ENCODE measurements at places on chromosomes 2 and 18.

DNA sequence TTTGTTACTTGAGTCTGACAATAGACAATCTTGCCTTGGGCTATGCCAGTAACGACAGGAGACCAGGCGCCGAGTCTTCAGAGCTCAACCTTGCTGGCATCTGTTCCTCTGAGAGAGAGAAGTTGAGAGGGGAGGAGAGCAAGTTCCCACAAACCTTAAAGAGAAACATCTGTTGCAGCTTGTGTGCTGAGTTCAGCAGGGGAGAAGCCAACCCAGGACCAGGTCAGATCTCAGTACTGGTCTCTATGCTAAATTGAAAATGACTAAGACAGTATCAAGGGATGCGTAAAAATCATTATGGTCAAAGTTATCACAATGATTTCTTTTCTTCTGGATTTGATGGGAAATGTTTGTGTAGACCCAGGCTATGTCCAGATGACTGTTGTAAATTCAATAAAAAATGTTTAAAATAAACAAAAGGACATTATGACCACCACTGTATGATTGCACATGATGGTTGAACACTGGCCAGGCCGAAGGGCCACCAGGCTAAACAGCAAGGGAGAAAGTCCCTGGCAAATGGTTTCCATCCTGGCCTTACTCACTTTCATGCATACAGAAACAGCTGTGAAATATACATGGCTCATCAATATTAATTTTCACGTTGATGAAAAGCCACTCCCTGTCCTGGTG is 100.3 kb upstream of the PMAIP1 start:
- DNase-seq, result no peak
- H3K27ac ChIP-seq, result no peak overlapping the region
- no peaks in the 10 kb centered on the region for H3K36me3 ChIP-seq
- no peaks in the 10 kb centered on the region for H3K27me3 ChIP-seq
- H3K4me1 ChIP-seq, result no peaks in the 10 kb centered on the region
- no peak overlapping the region for H3K4me3 ChIP-seq

- no peak overlapping the region for H3K4me3 ChIP-seq
- no peak for DNase-seq
- no peak overlapping the region for H3K27ac ChIP-seq
- H3K36me3 ChIP-seq, result no peaks in the 10 kb centered on the region
- no peaks in the 10 kb centered on the region for H3K4me1 ChIP-seq
Measured at GRCh38 chr2:65017335-65017734, 28.1 kb downstream of the SLC1A4 start.

DNA sequence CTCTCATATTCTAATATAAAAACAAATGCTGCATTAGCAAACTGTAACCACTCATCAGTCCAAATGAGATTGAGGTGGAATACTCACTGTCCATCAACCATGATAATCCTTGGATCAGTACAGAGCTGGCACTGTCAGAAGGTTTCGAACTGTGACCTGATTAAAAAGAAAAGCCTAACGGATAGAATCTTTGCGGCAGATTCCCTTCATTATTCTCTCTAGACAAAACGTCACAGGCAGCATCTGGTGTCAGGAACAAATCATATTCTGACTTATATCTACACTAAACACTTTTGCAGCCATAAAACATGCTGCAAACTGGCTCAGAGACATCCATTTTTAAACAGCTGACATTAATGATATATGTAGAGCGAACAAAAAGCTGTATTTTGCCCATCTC is 677.7 kb upstream of the NXPH2 start:
- DNase-seq, result no peak

DNA sequence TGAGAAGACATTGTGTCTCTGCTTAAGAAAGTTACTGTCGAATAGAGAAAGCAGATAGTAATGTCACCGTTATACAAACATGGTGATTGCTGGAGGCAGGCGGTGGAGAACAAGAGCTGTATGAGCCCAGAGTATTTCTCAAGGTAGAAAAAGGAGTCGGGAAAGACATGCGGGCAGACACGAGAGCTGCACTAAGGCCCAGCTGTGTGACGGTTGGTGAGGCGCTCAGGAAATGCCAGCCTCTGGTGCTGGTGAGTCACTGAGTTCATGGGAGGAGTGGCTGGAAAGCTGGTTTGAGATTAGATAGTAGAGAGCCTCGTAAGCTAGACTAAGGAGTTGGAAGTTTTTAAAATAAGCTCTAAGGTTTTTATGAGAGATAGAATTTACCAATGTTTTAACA is 390.9 kb upstream of the TRIB2 start:
- H3K4me1 ChIP-seq, result peaks cover 9% of the 10 kb centered on the region
- no peaks in the 10 kb centered on the region for H3K27me3 ChIP-seq

- H3K27me3 ChIP-seq, result no peaks in the 10 kb centered on the region
- DNase-seq, result no peak
- H3K4me3 ChIP-seq, result no peak overlapping the region
Measured at GRCh38 chr18:40404284-40404683, 1550.8 kb upstream of the PIK3C3 start.

DNA sequence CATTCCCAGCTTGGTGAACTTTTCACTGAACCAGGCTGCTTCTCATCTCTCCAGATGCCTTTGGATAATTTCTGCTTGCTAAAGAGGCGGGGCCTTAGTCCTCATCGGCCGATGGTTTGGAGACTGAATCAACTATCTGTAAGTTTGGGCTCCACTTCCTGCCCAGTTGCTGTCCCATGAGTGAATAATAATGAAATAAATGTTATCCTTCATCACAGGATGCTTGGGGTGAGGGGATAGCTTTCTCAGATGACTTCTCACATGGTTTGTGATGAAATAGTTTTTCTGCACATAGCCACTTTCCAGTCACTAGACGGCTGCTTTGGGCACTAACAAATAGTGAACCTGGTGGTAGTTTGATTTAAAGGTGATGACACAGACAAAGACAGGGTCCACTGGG is 376.6 kb upstream of the TRIB2 start:
- peaks cover 1% of the 10 kb centered on the region for H3K4me1 ChIP-seq
- no peak overlapping the region for H3K27ac ChIP-seq
- no peaks in the 10 kb centered on the region for H3K27me3 ChIP-seq
- no peak overlapping the region for H3K4me3 ChIP-seq
- DNase-seq, result no peak
- no peaks in the 10 kb centered on the region for H3K36me3 ChIP-seq

DNA sequence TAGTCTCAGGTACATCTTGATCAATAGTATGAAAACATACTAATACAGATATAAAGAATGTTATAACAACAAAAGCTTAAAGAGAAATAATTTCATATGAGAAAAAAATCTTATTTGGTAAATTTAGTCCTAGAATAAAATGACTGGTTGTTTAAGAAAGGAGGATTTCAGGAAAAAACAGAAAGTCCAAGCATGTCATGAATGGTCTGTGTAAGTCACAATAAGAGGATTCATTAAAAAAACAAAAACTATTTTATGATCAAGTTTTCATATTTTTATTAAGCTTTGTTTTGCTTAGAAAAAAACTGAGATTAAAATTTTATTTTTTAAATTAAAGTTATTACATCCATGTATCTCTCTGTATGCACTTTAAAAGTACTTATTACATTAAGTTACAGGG is 353.9 kb upstream of the SPHKAP start:
- no peaks in the 10 kb centered on the region for H3K4me1 ChIP-seq
- H3K27ac ChIP-seq, result no peak overlapping the region
- DNase-seq, result no peak
- H3K4me3 ChIP-seq, result no peak overlapping the region
- no peaks in the 10 kb centered on the region for H3K36me3 ChIP-seq
- no peaks in the 10 kb centered on the region for H3K27me3 ChIP-seq

GRCh38 chr2:10933700-10934225 is 22.0 kb downstream of the KCNF1 start:
- H3K4me3 ChIP-seq, result no peak overlapping the region
- H3K36me3 ChIP-seq, result no peaks in the 10 kb centered on the region
- no peak overlapping the region for H3K27ac ChIP-seq
- H3K27me3 ChIP-seq, result no peaks in the 10 kb centered on the region

DNA sequence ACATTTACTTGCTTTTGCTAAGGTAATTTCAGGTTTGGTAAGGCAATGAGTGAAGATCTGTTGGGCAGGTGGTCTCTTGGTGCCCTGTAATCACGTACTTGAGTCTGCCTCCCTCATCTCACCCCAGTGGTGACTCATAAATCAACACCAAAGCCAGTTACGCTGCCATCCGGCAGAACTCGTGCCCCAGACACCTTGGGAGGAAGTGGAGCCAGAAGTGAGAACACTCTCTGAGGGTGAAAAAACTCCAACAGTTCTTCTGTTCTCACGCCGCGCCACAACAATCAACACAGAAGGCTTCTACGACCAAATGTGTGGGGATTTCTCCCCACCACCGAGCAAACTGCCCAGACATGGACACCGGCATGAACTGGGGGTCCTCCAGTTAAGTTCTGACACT is 206.2 kb downstream of the ARL4C start:
- no peaks in the 10 kb centered on the region for H3K36me3 ChIP-seq
- DNase-seq, result no peak

- no peak for DNase-seq
- H3K27me3 ChIP-seq, result no peaks in the 10 kb centered on the region
- no peak overlapping the region for H3K4me3 ChIP-seq
- no peaks in the 10 kb centered on the region for H3K4me1 ChIP-seq
- no peak overlapping the region for H3K27ac ChIP-seq
Measured at GRCh38 chr2:241835611-241836010, 23.1 kb downstream of the PDCD1 start.

DNA sequence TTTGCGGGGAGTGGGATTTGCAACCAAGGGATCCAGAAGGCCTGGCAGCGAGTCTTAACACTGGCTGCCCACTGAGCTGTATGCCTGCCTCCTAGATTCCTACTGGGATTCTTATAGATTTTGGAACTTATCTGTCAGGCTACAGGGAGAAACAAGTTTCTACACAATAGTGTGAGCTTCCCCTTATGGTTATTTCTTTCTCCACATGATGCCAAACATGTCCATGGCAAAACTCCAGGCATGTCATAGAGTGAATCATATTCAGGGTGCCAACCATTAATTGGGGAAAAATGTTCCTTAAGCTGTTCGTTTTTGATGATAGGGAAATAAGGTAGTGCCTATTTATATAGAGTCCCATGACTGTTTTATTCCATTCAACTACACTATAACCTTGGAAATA is 1185.2 kb upstream of the CELF4 start:
- no peaks in the 10 kb centered on the region for H3K4me1 ChIP-seq
- no peak for DNase-seq
- H3K27me3 ChIP-seq, result no peaks in the 10 kb centered on the region
- H3K27ac ChIP-seq, result no peak overlapping the region
